GM19239 (cell line): ENCODE measurements at places on chromosomes 12 and 14.
A peak's percentile ranks its signal among the peaks of the same experiment; 100 is the strongest.

GRCh38 chr14:99344051-99344758, 72.2 kb upstream of the BCL11B start:
- DNase-seq, result no peak

GRCh38 chr12:103737881-103738280, 103.2 kb downstream of the NT5DC3 start:
- no peak for DNase-seq

DNA sequence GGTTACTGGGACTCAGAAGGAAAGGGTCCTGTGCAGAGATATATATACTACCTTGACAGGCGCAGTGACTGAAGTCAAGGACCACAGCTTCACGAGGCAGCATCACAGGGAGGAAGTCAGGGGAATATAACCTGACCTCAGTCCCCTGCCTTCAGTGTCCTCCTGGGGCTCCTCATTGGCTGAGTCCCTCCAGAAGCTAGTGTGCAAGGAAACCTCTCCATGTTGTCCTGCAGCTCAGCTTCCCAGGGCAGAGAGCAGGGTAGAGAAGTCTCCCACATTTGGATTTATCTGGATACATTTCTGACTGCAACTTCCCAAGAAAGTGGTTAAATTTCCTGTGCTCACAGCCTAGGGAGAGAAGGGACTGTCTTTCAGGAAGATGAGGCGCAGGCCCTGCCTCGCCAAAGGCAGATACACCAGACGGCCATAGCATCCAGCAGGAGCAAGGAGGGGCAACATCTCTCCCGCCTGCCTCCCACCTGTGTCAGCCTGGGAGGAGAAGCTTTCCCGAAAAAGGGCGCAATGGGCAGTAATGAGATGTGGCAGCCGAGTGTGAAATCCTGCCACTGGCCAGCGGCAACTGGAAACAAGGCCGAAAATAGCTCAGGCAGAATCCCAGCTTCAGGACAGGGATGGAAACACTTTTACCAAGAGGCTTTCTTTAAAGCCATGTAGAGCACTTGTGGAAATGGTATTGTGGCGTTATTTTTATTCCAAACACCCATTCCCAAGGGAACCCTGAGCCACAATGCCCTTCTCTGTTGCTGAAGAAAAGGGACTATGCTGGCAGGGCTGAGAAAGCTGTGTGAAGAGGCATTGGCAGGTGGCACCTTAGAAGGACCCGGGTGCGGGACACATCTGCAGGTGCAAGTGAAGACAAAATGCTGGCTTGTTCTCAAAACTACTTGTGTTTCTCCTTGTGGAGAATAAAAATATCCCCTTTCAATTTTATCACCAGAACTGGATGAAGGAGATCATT, 54.9 kb upstream of the HIF1A start:
- DNase-seq, result no peak

DNA sequence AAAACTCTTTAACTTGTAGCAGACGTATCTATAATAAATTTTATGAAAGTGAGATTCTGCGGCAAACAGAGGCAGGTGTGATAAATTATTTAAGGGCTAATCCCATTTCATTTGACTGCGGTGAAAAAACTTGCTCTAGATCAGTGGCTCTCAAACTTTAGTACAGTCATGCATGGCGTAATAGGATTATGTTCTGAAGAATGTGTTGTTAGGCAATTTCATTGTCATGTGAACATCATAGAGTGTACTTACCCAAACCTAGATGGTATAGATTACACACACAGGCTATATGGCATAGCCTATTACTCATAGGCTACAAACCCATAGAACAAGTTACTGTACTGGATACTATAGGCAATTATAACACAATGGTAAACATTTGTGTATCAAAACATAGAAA, 83.7 kb downstream of the HEATR5A start:
- DNase-seq, result no peak

- no peak for DNase-seq
Measured at GRCh38 chr12:48175613-48176416, 7.6 kb upstream of the CCDC184 start.

- DNase-seq, result no peak
Measured at GRCh38 chr12:113102811-113103210, 32.8 kb downstream of the RASAL1 start.

- DNase-seq, result no peak
Measured at GRCh38 chr12:128784030-128784760, 39.6 kb downstream of the SLC15A4 start.

GRCh38 chr14:90396341-90397339, at the start of gene CALM1:
Gene CALM1, plus strand, starts transcription at chr14:90397029. Its CDS starts 202 bp downstream, at chr14:90397231.
- DNase-seq, result peak; percentile 81

DNA sequence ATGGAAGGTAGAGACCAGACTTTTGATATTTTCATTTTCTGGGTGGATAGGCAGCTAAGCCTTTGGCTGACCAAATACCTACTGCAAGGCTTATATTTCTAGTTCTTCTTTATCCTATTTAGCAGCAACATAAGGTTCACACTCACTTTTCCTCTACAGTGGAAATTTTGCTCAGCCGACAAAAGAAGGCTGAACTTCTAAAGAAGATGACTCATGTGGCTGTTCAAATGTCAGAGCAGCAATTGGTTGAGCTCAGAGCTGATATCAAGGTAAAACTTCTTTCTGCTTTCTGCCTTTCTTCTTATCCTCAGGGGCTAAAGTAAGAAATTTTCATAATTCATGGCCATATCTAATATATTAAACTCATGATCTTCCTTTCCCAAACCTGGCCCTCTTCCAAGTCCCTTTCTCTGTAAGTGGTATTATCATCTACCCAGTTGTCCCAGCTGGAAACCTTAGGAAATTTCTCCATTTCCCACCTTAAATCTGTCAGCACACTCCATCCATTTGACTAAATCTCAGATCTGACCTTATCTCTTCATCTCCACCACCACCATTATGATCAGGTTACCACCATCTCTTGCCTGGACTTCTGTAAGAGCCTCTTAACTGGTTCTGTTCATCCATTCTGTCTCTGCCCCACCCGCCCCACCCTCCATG, 19.8 kb upstream of the KCNH3 start:
- DNase-seq, result no peak

DNA sequence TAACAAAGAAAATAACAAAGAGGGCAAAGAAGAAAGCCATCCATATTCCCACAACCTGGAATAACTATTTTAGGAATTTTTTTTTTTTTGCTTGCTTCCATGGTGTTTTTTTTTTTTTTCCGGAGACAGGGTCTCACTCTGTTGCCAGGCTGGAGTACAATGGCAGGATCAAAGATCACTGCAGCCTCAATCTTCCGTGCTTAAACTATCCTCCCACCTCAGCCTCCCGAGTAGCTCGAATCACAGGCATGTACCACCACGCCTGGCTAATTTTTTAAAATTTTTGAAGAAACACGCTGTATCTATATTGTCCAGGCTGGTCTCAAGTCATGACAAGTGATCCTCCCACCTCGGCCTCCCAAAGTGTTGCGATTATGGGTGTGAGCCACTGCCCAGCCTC, 20.2 kb upstream of the ARID4A start:
- DNase-seq, result no peak

- DNase-seq, result no peak
Measured at GRCh38 chr12:3683670-3684069, 69.2 kb downstream of the CRACR2A start.

- no peak for DNase-seq
Measured at GRCh38 chr14:21399311-21399870, 15.6 kb upstream of the SUPT16H start.

GRCh38 chr14:104706733-104707607, 17.1 kb upstream of the ADSS1 start:
- DNase-seq, result no peak

- DNase-seq, result no peak
Measured at GRCh38 chr14:22764382-22764781, 2.1 kb upstream of the OXA1L start.

DNA sequence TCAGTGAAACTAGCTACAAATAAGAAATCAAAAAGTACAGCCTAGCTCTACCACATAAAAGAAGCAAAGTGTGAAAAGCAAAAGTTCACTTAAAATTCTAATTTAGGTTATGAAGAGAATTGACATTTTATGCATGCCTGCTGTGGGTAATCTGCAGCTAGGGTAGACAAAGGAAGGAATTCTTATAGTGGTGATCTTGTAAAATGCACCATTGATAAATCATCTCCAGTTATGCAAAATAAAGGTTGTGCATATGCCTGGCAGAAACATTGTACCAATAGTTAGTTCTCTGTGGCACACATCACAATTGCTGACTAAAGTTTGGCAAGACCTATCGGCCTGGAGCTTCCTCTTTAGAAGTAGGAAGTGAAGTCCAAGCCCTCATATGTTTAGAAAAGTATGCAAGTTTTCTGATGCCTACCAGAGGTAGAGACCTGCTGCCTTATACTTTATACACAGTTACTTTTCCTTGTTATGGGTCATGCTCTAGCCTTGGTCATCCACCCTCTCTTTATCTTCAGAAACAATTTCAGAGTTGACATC, 78.3 kb downstream of the TSHR start:
- DNase-seq, result no peak

GRCh38 chr12:123948796-123949769, 23.5 kb downstream of the CCDC92 start:
- DNase-seq, result no peak

DNA sequence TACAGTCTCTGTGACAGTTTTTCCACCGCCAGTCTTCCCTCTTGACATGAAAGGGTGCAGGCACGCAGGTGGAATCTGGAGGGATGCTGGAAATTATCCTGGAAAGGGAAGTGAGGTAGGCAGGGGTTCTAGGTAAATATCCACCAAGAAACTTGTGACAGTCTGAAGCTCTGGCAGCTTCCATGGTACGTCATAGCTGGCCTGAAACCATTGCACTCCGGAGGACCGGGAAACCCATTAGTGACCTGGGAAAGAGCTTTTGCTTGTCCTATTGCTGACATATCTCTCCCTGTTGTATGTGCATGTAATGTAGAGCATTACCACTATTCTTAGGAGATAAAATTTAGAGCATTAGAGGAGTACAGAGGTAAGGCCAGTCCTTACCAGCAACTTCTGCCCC, 275.9 kb downstream of the EGLN3 start:
- no peak for DNase-seq

DNA sequence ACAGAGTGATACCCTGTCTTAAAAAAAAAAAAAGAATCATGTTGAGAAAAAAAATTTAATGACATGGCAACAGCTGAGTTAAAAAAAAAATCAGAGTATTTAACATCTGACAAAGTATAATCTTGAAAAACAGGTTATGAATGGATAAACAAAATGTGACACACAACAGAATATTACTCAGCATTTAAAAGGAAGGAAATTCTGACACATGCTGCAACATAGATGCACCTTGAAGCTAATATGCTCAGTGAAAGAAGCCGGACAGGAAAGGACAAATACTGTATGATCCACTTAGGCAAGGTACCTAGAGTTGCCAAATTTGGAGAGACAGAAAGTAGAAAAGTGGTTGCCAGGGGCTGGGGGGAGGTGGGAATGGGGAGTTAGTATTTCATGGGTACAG, 19.4 kb upstream of the EIF2B2 start:
- no peak for DNase-seq

DNA sequence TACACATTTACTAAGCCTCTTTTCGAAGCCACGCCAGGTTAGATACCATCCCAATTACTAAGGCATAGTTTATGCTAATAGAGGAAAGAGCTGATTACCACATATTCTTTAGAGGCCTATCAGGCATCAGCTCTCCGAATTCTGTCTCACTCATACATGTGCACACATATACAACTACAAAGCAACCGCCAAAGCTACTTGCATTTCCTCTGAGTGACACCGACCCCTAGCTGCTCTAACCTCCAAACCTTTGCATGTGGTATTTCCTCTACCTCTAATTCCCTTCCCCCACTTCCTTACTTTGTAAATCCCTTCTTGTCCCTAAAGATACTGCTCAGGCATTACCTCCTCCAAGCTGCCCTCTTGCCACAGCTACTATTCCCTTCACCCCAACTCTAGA, 107.2 kb downstream of the DUSP6 start:
- no peak for DNase-seq

GRCh38 chr12:96375841-96376604, 24.2 kb downstream of the CDK17 start:
- no peak for DNase-seq

- DNase-seq, result no peak
Measured at GRCh38 chr12:128850400-128850799, 2.9 kb upstream of the GLT1D1 start.

DNA sequence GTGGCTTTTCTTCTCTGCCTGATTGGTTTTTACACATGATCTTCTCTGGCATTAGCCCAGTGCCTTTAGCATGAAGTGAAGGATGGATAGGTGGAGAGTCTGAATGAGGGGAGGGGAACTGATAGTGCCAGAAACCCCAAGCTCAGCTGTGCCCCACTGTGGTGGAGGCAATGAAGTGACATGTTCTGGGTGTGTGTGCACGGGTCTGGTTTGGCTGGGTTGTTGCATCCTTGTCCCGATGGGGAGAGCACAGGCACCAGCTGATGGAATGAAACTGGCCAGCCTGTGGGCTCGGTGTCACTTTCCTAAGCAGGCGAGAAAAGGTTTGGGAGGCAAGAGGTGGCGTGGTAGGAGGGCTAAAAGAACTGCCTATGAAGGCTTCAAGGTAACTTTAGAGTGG, 65.3 kb downstream of the CACNA1C start:
- DNase-seq, result peak; percentile 10

GRCh38 chr14:76698631-76699030, 62.6 kb upstream of the VASH1 start:
- no peak for DNase-seq

DNA sequence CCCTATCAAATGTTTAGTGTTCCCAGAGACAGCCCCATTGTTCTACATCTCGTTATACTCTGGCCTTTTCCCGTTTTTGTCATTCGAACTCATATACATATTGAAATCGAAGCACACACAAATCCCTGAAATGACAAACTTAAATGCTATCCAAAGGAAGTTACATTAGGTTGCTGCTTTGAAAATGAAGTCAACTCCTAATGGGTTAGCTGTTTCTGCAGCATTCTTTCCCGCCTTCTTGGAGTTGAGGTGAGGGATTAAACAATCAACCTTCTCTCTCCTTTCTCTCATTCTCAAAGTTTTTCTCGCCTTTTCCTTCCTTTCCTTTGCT, 642 bp upstream of the PHC1 start:
- DNase-seq, result no peak

DNA sequence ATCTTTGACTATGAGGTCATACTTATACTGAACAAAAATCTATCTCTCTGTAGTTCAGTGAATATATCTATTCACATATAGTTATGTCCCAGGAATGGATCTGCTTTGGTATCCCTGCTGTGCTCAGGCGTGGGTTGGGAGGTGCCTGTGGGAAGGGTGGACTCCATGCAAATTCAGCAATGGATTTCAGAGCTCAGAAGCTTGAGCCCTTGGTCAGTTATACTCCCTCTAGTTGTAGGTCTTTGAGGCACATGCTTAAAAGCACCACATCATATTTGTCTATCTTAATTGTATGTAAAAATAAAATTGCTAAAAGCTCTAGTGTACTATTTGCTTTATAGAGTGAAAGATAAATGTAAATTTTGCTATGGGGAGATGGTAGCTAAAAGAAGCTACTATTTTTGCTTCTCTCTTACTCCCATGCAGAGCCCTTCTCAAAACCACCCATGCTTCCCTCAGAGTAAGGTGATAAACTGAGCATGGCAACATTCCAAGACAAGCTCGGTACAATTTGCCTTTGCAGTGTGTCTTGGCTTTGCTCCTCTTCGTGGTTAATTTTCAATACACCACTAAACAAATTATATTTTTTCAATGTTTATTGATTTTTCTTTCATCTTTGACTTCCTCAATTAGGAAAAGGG, 54.9 kb downstream of the SLC16A7 start:
- no peak for DNase-seq
